ENCODE measurements at places on chromosomes 12 and 14.

- peak; percentile 84 for DNase-seq
Observed at GRCh38 chr12:6953442-6954315, 2.5 kb downstream of the PTPN6 start.

DNA sequence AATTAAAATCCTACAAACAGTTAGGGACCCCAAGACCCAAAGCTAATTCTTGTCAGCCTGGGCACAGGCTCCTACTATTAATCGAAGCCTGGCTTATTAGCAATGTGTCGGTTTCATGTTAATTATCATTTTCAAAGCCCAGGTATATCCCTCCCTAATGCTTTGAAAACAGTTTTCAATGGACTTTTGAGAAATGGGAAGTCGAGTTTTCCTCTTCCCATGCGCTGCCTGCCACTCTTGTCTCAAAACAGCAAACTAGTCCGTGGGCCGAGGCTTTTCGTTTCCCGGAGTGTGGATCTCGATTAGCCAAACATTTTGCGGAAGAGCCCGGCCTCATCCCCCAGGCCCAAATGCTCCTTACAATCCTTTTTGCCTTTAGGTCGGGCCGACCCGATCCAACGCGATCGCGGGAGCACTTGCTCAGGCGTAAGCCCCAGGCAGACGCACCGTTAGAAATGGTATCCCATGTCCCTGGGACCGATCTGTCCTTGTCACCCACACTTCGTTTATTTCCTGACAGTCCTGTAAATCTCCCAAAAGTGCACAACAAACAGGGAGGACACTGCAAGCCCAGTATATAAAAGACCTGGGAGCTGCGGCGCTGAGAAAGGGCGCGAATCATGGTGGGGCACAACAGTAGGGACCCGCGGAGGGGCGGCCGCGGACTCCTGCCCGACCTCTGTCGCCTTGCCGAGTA, 1.5 kb downstream of the SIX6 start:
- no peak for DNase-seq

DNA sequence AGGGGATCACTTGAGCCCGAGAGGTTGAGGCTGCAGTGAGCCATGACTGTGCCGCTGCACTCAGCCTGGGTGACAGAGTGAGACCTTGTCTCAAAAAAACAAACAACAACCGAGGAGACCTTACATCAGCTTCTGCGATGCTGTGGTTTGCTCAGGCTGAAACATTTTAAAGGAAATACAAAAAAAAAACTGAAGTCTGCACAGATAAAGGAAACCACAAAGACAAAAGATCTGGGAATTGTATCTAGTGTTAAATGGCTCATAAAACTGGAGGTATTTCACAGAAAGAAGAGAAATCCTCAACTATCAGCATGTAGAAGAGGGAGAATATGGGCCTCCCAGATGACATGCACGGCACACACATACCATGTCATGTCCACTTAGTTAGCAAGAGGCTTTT, 60.3 kb upstream of the VPS33A start:
- DNase-seq = no peak

DNA sequence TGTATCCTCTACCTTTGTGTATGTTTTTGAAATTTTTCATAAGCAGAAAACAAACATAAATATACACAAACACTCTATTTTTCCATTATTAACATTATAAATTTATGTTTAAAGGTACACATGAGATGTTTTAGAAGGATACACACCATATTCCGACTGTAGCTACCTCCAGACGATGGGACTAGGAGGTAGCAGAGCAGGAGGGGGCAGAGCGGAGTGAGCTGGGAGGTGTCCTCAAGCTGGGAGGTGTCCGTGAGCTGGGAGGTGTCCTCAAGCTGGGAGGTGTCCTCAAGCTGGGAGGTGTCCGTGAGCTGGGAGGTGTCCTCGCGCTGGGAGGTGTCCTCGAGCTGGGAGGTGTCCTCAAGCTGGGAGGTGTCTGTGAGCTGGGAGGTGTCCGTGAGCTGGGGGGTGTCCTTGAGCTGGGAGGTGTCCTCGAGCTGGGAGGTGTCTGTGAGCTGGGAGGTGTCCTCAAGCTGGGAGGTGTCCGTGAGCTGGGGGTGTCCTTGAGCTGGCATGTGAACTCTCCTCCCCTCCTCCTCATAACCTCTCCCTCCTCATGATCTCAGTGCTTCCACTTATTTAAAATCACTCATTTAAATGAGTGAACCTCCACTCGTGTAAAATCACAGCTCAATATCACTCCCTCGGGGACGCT, 346.9 kb upstream of the SFSWAP start:
- no peak for DNase-seq

GRCh38 chr12:92747151-92747550, 44.4 kb downstream of the PLEKHG7 start:
- no peak for DNase-seq

DNA sequence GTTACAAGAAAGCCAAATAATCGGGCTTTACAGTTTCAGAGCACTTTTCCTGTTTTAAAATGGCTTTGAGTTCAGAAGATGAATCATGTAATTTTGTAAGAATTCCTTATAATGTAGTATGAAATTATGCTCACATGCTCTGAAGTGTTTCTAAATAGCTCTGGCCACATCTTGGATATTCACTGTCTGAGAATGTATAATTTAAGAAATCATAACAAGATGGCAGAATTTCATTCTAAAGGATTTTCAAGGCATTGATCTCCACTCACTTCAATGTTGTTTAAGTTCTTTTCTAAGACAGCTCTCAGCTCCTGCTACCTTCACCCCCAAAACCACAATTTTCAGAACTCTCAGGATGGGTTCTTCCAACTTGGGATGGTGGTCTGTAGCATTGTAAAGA, 180.1 kb downstream of the DACT1 start:
- DNase-seq = no peak

- no peak for DNase-seq
Observed at GRCh38 chr12:82714427-82714826, 27.7 kb downstream of the TMTC2 start.

DNA sequence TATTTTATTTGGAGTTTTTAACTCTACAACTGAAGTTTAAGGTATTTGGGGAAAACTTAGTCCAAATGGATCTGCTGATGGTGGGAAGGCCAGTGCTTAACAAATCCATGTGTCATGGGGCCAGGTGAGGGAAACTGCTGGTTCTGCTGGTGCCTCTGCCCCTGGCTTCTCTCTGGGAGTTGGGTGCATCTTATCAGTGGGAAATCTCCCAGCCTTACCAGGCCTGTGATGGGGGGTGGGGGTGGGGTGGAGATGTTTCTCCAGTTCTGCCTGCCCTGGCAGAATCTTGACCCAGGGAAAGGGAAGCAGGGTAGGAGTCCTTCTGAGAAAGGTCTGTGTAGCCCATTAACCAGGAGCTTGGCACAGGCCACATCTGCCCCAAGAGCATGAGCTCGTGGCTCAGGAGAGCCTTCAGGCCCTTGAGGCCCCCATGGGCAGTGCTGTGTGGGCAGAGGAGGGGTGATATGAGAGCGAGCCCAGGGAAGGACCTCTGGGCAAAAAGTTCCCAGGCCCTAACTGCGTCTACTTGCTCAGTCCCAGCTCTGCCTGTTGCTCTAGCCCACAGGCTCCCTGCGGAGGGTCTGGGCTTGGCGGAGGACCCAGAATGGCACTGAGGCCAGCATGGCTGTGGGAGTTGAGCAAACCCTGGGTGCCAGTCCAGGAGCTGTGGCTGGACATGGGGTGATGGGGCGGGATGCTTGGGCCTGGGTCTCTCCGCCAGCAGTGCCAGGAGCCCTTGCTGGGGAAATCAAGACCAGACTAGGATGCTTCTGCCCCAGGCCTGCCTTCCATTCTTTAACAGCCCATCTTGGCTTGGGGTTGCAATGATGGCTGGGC, 18.2 kb downstream of the VASH1 start:
- no peak for DNase-seq

DNA sequence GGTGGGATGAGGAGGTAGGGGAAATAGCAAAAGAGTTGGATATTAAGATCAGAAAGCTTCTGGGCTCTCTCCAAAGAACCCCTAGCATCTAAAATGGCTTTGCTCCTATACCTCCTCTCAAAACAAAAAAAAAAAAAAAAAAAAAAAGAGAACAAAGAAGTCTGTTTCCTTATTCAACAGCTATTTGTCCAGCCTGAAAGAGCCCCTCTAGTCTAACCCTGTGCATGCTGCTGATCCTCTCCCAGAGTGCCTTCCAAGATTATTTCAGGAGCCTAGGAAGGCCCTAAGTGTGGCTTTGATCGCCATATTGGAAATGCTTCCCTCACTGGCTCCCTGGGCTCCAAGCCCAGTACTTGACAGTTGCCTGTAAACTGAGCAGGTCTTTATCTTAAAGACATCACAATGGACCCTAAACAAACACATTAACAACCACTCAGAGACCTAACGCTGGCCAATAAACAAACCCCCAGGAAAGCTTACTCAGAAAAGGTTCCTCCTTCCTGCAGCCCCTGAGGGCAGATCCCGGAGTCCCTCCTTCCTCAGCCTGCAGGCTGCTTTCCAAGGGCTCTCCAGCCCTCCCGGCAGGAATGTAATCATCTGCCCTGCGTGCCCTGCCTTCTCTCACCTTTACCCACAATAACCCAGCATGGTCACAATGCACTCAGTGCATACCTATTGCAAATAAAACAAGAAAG, 17.4 kb upstream of the COL2A1 start:
- DNase-seq = no peak

DNA sequence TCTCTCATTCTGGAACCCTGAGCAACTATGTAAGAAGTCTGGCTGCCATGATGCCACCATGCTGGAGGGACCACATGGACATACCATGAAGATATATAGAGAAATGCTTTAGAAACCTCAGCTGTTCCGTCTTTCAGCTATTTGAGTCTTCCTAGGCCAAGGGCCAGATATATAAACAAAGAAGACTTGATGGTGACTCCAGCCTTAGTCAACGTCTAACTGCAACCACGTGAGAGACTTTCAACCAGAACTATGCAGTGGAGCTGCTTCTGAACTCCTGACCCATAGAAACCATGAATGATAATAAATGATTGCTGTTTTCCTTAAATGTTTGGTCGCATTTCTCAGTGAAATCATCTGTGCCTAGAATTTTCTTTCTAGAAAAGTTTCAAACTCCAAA, 20.0 kb upstream of the KITLG start:
- DNase-seq = no peak

DNA sequence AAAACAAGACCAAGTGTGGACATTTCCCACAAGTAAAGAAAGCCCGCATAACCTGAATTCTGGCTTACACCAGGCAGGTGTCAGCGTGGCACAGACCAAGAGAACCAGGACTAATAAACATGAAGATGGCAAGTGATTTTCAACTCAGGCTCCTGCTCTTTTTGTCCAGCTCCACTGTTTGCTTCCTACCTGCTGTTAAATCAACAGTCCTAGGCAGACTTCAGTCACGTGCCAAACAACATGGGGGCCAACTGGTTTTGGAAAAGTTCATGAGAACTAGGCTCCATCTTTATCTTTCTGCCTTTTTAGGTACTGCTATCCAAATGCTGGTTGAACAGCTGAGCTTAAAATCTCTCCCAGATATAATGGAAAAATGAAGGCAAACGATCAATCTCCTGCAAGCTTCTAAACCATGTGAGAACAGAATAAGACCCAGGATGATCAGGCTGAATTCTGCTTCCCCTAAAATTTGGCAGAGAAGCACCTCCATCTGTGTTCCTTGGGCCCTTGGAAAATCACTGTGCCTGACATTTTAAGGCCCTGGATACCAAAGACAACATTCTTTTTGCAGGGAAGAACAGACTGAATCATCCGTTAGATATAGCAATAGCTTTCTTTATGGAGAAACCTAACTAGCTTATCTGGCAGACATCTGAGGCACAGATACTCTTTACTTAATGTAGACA, 215.6 kb upstream of the USP15 start:
- peak; percentile 75 for DNase-seq

DNA sequence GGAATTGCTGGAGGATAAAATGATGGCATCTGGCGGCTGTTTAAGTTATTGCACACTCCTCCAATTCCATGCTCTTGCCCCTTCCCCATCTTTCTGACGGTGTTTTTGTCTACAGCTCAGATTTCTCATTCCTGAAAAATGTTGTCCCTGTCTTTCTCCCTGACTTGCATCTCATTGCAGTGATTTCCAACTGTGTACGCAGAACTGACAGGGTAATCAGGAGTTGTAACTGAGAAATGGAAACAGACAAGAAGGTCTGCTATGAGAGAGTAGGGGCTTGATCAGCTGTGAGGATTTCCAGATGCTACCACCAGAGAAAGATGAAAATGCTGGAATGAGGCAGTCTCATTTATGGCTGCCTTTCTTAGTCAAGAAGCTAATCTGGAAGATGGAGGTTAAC, 1.3 kb downstream of the ERP27 start:
- DNase-seq = no peak

GRCh38 chr12:81077329-81077685, 572 bp upstream of the ACSS3 start:
- DNase-seq = peak; percentile 72
